Inflammatory macrophage treated with lipopolysaccharide for 4 hours (primary cell): ENCODE measurements at places on chromosomes 2 and 18.

GRCh38 chr2:239329972-239330572 lies 70.7 kb downstream of the HDAC4 start:
- no peak for DNase-seq

GRCh38 chr18:79405781-79406575 lies 10.2 kb downstream of the NFATC1 start:
- peak; percentile 77 for DNase-seq

DNA sequence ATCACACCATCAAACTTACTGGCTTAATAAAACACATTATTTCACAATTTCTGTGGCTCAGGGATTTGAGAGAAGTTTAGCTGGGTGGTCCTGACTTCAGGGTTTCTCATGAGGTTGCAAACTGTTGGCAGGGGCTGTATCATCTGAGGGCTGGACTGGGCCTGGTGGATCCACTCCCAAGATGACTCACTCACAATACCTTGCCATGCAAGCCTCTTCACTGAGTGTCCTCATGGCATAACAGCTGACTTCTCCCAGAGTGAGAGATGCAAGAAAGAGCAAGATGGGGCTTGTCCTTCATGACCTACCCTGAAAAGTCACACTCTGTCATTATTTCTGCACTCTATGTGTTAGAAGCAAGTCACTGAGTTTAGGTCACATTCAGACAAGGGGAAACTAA lies 73.8 kb downstream of the AQP4 start:
- DNase-seq, result no peak

DNA sequence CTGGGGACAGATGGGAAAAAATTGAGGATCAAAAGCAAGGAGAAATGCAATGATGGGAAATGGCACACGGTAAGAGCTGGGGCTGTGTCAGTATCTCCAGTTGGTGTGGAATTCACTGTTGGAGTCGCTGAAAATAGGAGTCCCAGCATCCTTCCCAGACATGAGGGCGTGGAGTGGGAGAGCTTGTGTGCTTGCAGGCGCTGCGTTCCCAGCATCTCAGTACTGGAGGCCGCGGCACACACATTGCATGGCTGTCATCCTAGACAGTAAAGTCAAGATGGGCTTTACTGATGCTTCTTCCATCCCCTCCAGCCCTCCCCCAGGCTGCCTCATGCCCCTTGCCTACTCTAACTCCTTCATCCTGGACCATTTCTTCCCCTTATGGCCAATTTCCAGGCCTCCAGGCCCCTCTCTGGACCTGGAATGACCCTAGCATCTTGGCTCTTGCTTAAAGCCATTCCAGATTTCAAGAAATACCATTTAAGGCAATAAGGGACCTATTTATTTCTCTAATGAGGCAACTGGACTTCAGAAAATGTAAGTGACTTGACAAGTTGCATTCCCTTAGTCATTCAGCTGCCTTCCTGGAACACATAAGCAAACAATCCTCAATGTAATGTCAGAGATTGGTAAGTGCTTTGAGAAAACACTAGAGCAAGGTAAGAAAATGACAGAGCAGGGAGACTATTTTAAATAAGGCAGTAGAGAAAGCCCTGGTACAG lies 70.5 kb upstream of the TTC39C start:
- DNase-seq, result no peak

DNA sequence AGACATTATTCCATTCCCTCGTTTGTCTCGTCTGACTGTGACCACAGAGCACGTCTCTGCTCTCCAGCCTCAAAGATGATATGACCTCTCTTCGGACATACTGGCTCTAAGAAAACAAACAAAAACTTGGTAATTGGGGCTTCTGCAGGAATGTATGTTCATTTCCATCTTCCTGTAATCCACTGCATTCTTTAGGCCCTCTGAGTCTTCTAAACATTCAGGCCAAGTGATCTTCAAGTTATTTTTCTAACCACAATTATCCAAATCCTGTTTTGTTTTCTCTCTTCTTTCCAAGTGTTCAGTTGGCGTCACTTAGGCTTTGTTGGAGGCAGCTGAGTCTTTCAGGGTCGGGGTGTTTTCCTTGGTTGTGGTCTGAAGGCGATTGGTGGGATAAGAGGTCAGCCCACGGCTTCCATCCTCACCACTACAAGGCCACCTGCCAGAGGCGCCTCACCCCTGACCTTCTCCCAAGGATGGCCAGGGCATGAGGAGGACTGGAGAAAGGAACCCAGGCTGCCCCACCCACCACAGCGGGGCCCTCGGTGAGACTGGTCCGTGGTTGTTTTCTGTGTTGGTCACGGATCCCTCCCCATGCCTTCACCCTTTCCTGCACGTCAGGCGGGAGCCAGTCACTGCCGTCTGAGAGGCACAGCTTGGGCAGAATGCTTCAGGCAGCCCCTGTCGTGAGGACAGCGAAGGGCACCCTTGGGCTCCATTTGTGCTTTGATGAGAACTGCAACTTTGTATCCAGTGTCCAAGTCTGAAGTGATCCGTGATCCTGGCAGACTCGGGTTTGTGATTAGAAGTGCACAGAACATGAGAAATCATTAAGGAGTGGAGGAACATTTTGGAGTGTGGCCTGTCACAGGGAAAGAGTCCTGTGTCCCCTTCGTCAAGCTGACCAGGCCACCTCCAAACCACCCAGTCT lies 88.6 kb upstream of the FHL2 start:
- no peak for DNase-seq

- DNase-seq, result no peak
These were observed 26.7 kb downstream of the CIB4 start for GRCh38 chr2:26614216-26615138.

DNA sequence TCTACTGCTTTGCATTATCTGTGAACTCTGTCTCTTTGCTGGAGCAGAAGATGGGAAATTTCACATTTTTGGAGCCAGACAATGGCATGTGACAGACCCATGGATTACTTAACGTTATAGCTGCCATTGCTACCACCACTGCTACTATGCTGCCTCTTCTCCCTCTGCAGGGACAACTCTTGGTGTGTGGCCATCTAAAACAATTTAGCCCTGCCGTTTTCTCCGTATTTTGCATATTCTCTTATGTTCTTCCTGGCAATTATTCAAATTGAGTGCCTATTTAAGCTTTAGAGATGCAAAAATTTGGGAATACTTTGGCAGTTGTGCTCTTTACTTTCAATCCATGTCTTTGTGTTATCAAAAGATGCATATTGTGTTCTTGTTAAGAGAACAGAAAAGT lies 386.8 kb downstream of the XIRP2 start:
- no peak for DNase-seq

- peak; percentile 45 for DNase-seq
These were observed 197.6 kb downstream of the BCL11A start for GRCh38 chr2:60355849-60356261.

GRCh38 chr2:48617618-48618017 lies at the start of gene GTF2A1L:
GTF2A1L (plus strand) TSS chr2:48617856; CDS start chr2:48617875, 19 bp downstream.
- no peak for DNase-seq

GRCh38 chr18:49189772-49190171 lies 239.0 kb upstream of the SMAD7 start:
- no peak for DNase-seq

- DNase-seq, result peak; percentile 75
These were observed 279.0 kb downstream of the CALCRL start for GRCh38 chr2:187168720-187169713.

- DNase-seq, result no peak
These were observed 15.1 kb upstream of the RTTN start for GRCh38 chr18:70220628-70221027.

DNA sequence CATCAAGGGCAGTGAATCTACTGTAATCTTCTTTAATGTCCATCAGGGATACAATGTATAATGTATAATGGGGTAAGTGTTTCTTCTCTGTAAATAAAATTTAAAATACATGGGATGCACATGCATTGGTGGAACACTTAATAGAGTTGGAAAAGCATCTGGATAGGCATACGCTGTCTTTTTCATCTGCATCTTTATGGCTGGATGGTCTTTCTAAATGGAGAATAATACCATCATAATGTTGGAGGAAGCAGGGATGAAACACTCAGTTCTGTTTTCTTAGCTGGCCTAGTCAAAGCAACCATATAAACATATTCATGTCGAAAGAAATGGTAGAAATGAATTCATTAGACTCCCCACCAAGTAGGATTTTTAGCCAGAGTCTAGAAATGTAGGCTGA lies 202.8 kb downstream of the CDCA7 start:
- DNase-seq, result no peak

GRCh38 chr2:203585516-203585915 lies 50.4 kb upstream of the RAPH1 start:
- no peak for DNase-seq
